Stimulated activated memory B cell treated with anti-CD40 and anti-IgM and Interleukin-4, amounts not matched to agents 10 μg/mL and 1 μg/mL and 100 μg/mL, for 72 hours (primary cell): ENCODE measurements at places on chromosomes 3 and 15.

DNA sequence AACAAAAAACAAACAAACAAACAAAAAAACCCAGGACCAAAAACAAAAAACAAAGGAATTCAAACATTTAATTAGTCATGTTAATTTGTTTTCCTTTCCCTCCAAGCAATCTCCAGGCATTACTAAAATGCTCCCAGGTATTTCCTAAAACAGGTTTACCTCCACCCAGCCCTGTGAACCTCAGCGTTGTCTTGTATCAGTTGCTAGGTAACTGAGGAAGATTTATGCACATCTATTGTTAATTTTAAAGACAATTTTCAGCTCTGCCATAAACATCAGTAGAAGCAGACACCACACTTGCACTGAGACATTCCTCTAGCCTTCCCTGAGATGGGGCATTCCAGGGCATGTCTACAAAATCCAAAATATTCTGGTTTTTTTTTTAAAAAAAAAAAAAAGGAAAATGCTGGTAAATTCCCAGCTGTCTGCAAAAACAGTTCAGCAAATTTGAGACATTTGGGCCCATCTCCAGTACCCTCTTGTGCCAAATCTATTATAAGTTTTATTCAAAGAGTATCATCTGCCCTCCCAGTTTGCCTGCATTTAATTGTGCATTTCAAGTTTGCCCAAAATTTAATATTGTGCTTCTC is 227.6 kb downstream of the ADAMTS9 start:
- H3K36me3 ChIP-seq = no peaks in the 10 kb centered on the region
- ATAC-seq = no peak
- H3K27me3 ChIP-seq = peaks cover 21% of the 10 kb centered on the region
- peaks cover 8% of the 10 kb centered on the region for H3K4me1 ChIP-seq

DNA sequence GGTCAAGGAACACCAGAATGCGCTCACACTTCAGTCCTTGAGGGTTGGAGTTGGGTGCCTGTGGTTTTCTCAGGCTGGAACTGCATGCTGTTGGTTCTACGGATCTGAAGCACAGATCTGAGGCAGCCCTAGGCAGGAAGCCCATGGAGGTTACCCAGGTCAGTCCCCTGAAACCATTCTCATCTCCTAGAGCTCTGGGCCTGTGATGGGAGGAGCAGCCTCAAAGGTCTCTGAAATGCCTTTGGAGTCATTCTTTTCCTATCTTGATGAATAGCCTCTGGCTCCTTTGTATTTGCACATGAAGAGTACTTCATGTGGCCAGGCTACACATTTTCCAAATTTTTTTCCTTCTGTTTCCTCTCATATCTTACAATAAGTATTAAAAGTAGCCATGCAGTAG is 179.3 kb upstream of the UBE2E1 start:
- ATAC-seq = no peak
- no peak overlapping the region for H3K4me3 ChIP-seq
- peaks cover 12% of the 10 kb centered on the region for H3K27me3 ChIP-seq
- H3K4me1 ChIP-seq = no peaks in the 10 kb centered on the region

GRCh38 chr15:92714077-92714476 is 58.5 kb upstream of the FAM174B start:
- H3K27ac ChIP-seq = no peak overlapping the region
- H3K36me3 ChIP-seq = no peaks in the 10 kb centered on the region
- ATAC-seq = no peak
- H3K4me3 ChIP-seq = peak overlapping the region; percentile 76
- H3K27me3 ChIP-seq = peaks cover 43% of the 10 kb centered on the region

DNA sequence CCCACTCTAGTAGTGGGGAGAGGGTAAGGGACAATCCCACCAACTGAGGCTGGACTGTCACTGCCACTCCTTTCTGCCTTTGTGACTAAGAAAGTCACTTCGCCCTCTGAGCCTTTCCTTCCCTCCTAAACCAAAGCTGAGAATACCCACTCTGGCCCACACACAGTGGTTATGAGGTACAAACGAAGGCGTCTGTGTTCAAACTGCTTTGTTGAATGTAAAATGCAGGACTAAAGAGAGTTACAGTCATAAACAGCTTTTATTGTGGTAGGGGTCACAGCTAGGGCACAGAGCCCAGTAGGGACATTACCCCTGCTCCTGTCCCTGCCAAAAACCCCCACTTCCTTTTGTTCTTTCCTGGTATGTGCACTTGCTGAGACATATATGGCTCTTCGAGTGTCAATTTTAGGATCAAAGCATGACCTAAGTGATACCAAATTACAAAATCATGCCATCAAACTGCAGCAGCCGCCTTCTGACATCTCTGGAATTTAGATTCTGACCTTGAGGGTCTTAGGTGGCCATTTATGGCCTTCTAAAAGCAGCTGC is 45.1 kb downstream of the CTDSPL start:
- ATAC-seq = peak; percentile 4
- H3K27ac ChIP-seq = no peak overlapping the region
- no peak overlapping the region for H3K4me3 ChIP-seq
- H3K36me3 ChIP-seq = no peaks in the 10 kb centered on the region
- peaks cover 6% of the 10 kb centered on the region for H3K4me1 ChIP-seq

GRCh38 chr3:123338620-123339061 is 110.2 kb downstream of the ADCY5 start:
- no peak overlapping the region for H3K4me3 ChIP-seq
- H3K27me3 ChIP-seq = no peaks in the 10 kb centered on the region
- peaks cover 7% of the 10 kb centered on the region for H3K4me1 ChIP-seq
- H3K27ac ChIP-seq = no peak overlapping the region
- ATAC-seq = no peak

GRCh38 chr3:105835606-105836005 is 33.2 kb downstream of the CBLB start:
- H3K4me1 ChIP-seq = peaks cover 76% of the 10 kb centered on the region
- no peak for ATAC-seq
- H3K36me3 ChIP-seq = peaks cover 18% of the 10 kb centered on the region
- H3K27ac ChIP-seq = peak overlapping the region; percentile 20
- no peaks in the 10 kb centered on the region for H3K27me3 ChIP-seq
- H3K4me3 ChIP-seq = no peak overlapping the region

GRCh38 chr3:20222274-20222673 is 36.3 kb upstream of the SGO1 start:
- H3K4me1 ChIP-seq = no peaks in the 10 kb centered on the region
- H3K27me3 ChIP-seq = no peaks in the 10 kb centered on the region
- H3K36me3 ChIP-seq = peaks cover 6% of the 10 kb centered on the region
- no peak for ATAC-seq
- no peak overlapping the region for H3K4me3 ChIP-seq
